Activated T-cell treated with anti-CD3 and anti-CD28 coated beads for 1 hour (primary cell): ENCODE measurements at places on chromosomes 3 and 15.

DNA sequence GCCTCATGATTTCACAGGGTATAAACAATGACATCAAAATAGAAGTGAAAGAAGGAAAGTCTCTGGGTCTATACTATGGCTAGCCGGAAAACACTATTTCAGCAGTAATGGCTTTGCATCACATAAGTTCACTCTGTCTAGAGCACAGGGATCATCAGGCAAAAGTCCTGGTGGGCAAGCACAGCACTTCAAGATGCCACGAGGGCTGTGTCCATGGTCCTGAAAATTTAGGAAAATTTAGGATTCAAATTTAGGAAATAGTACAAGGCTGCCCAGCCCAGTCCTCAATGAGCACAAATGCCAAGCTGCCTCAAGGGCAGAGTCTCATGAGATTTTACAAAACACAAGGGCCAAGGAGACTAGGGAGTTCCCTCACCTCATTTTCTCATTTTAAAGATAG lies 54.1 kb downstream of the RORA start:
- DNase-seq, result no peak

DNA sequence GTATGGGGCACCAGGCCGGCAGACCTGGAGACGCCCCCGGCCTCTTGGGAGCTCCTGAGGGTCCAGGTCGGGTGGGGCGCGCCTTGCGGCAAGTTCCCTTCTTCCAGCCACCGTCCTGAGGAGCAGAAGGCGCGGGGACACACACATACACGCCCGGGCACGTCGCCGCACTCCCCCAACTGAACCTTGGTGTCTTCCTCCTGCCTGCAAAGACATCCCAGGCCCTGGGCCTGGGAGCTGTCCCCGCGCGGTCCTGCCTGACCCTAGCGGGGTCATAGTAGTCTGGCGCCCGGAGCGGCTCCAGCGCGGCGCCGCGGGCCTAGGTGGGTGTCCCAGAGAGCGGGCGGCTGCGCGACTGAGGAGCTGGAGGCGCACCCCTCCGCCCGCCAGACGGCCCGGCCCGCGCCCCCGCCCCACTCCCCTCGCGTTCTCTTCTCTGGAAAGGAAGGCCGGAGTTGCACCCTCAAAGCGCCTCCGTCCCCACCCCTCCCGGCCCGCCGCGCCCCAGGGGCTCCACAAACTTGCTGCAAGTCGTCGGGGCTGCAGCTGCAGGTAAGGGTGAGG lies 185.9 kb upstream of the LINGO1 start:
- no peak for DNase-seq

DNA sequence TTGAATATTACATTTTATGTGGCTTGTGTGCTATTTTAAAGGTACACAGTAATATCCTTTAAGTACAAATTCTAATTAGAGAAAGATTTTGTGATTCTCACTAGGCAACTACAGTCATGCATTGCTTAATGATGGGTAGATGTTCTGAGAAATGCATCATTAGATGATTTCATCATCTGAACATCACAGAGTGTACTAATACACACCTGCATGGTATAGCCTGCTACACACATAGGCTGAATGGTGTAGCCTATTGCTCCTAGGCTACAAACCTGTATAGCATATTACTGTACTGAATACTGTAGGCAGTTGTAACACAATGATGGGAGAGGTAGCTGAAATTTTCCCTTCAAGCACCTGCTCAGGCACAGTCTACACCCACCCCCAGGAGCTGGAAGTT lies 217.4 kb upstream of the EOMES start:
- no peak for DNase-seq

GRCh38 chr3:112308151-112308911 lies 14.3 kb upstream of the SLC9C1 start:
- no peak for DNase-seq

GRCh38 chr3:167750272-167750971 lies 14.9 kb downstream of the SERPINI1 start:
- DNase-seq, result no peak

DNA sequence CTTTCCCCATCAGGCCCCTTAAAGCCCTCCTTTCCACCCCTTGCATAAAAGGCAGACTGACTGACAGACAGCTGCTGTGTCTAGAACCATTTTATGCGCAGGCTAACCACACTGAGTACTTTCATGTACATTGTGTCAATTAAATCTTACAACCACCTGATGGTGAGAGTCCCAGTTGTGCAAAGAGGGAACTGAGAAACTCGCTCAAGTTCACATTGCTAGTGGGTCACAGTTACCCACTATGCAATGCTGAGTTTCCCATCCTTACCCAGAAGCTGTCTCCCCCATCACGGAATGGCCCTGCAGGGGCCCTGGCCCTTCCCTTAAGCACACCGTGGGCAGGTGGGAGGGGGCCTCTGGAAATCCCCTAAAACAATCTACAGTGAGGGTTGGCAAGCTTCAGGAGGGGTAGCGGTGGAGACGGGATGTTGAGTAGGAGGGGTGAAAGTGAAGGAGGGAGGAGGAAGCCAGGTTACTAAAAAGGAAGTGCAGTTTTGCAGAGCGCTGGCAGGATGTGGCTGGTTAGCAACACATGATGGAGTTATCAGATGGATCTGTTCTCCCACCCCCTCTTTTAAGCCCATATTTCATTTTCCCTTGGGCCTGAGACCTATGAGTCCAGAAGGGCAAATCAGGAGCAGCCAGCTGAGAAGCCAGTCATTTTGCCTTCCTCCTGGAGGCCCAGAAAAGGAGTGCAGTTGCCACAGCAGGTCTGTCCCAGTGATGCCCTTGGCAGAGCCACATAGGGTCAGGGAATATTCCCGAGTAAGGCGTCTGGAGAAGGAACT lies 30.0 kb downstream of the STARD5 start:
- DNase-seq, result peak; percentile 48

DNA sequence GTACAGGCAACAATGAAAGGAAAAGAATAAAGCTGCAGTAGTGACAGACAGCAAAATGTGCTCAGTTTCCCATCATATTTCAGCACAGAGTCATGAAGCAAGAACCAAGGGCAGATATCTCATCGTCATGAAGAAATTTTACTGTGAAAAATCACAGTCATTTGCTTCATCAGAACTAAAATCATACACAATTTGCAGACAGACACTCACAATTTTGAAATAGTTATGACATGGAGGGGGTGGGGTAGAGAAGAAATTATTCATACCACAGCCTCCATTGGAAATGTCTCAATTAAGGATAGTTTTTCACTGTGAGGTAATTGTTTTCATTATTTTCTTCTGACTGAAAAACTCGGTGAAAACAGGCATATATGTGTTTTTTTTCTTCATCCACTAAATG lies 78.8 kb upstream of the CNTN3 start:
- no peak for DNase-seq
